ENCODE measurements at places on chromosomes 3 and 15.

DNA sequence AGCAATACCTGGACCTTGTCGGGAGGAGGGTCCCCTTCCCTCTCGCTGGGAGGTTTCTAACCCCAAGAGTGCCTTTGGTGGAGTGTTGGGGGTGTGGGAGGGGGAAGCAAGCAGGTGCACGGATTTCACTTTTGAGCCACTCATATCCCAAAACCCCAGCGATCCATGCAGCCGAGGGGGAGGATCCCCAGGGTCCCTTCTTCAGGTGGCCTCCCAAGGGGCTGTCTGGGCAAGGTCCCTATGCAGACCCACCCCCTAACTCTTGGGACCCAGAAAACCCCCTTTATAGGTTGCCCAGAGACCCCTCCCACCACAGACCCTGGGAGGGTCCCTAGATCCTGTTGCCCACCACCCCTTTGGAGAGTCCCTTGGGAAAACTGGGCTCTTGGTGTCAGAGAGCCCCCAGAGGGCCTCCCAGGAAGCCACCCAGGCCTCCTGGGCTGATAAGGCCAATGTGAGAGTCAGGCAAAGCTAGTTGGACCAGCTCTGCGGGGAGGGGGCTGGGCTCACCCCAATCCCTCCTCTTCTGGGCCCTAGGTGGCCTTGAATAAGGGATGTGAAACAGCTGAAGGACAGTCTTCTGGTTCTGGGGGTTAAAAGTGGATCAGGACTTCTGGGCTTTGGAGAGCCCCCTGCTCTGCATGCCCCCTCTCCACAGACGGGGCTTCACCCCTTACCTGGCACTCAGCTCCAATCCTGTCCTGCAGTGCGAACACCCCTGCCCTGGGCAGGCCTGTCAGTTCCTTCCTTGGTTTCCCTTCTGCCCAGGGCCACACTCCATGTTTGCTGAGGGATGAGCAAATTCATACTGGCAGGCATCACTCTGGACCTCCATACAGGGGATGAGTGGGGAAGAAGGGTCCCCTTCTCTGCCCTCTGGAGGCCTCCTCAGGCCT, 932 bp upstream of the PLCD1 start:
- DNase-seq: no peak

- DNase-seq: no peak
Observed at GRCh38 chr15:40911141-40911540, 16.9 kb downstream of the VPS18 start.

GRCh38 chr3:36397841-36398240, 17.5 kb downstream of the STAC start:
- DNase-seq: no peak

DNA sequence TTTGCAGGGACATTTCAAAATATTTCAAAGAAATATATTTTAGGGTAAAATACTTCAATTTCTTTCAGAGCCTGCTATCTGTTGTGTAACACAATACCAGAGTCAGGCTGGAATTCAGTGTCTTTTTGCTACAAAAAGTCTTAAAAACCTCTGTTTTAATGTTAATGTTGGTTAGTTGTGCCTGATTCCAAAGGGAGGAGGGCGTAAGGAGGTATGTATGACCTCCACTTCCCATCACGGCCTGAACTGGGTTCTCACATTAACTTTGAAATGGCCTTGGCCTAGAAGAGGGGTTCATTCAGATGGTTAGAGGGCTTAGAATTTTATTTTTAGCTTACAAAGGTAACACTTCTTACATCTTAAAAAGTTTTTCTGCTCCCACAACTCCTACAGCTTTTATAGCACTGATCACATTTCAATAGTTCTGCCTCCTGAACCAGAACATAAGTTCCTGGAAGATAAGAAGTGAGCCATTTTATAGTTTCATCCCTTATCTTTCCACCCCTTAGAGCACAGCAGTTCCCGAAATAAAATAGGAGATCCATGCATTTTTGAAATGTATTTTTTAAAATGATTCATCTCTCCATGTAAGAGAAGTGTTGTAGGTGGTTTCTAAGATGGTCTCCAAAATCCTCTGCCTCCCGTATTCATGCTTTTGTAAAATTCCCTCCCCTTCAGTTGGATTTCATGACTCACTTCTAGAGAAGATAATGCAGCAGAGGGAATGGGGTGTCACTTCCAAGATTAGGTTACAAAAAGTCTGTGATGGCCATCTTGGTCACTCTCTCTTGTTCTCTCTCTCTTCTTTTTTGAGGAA, 543.1 kb upstream of the NECTIN3 start:
- DNase-seq: no peak

DNA sequence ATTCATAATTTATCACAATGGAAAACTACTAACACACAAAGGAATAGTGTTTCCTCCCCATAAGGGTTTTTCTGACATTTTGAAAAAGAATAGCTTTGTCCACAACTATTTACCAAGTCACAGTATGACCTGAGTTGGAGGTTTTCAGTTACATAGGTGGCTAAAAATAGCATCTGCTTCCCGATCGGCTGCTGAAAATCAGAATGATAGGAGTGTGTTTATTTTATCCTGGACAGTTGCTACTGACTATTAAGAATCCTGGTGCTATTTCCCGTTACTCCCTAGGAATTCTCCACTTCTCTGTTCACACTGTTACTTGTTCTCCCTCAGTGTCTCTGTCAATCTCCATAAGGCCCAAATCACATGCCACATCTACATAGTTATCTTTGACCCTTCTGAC, 353.9 kb upstream of the RARB start:
- DNase-seq: no peak

- no peak for DNase-seq
Observed at GRCh38 chr15:85763673-85764633, 30.8 kb downstream of the KLHL25 start.

DNA sequence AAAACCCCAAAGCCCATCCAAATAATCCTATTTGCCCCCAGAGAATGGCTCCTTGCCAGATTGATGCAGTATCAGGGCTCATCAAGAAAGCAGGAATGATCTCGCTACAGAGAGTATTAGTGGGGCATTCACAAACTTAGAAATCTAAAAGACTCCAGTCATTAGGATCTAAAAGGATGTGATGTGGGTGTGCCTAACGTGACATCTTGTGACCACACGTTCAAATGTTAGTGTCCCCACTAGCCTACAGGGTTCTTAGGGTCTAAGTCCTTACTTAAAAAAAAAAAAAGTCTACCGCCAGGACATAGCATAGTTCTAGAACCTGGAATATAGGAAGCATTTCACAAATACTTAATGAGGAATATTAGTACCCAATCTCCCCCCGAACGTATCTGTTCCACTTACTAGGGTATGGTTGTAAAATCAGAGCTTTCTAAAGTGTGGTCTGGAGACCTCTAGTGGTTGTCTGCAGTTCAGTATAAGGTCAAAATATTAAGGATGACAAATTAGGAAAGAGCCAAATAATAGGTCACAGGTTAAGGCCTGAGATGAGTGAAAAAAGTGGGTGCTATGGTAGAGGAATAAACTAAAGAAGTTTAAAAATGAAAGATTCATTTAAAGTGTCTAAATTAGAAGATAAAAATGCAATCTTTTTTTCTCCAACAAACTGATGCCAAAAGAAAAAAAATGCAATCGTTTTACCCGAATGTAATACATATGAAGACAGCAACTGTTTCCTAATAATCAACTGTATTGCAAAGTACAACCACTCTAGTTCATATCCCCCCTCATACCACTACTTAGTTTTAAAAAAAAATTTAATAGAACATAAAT, 4.2 kb upstream of the CHRM5 start:
- no peak for DNase-seq
